NCI-H2107 (cell line): ENCODE measurements at places on chromosomes 3 and 15.

DNA sequence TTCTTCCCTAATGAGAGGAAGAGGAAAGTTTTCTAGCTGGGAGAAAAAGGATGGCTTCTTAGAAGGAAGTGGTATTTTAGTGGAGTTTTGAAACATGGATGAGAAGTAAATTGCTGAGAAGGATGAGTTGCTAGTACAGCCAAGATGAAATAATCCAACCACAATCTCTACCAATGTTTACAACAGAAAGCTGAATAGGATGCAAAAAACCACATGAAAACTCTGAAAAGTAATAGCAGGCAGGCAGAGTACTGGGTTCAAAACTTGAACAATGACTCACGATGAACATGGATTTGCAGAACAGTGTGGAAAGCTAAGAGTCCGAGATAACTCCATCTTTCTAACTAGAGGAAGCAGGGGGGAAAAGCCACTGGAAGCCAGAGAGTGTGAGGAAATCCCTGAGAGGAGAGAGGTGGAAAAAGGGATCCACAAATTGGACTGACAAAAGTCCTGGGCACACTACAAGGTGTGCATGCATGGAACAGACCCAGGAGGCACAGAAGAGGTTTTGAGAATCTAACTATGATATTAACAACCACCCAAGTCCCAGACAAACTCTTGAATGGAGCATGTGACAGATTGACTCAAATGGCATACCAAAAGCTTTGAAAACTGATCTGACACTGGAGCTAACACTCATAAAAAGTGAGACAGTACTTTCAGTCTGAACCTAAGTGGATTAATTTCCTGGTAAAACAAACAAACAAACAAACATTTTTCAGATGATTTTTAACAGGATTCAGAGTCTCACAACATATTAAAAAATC, 76.7 kb downstream of the ST6GAL1 start:
- DNase-seq: no peak

DNA sequence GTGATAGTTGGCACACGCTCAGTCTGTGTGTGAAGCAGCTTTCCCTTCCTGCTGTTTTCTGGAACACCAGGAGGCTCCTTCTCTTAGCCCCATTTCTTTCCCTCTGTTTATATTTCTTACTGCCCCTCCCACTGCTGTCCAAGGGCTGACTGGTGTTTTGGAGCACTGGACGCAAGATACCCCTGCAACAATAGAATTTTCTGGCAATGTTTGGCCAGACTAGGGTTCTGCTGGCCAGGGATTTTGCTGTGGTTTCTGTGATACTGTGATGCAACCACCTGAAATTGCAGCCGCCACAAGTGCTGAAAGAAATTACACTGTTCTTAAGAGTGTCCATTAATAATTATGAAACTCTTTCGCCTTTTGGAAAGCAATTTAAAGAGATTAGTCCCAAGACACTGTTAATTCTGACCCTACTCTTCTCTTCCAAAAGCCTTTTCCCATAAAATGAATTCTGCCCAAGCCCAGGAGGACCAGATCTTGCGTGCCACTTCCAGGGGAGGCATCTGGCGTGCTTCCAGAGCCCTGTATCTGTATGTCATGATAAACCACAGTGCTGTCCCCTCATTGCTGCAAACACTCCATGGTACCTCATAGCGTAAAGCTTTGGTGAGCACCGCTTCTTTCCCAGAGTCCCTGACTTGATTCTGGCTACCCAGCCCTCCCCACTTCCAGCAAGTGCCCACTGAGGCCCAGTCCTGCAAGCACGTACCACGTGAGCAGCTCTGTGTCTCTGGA, 159.4 kb upstream of the CHRM5 start:
- no peak for DNase-seq

- no peak for DNase-seq
Observed at GRCh38 chr15:87500240-87500639, 756.3 kb downstream of the NTRK3 start.

DNA sequence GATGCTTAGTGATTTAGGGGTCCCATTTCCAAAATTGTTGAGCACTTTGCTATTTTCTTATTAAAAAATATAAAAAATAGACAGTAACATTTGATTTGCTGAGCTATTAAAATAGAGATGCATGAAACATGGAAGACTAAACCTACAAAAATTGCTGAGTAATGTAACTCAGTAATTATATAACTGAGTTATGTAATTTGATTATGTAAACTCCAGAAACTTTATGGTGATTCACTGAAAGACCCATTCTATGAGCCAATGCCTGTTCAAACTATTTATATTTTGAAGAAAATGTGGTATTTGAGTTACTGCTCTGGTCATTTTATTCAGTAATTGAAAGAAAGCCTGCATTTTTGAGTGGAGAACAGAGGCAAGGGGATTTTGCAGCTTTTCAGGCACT, 1221.5 kb upstream of the ALCAM start:
- no peak for DNase-seq

GRCh38 chr15:63945838-63946298, 100.4 kb downstream of the DAPK2 start:
- no peak for DNase-seq

- no peak for DNase-seq
Observed at GRCh38 chr3:129230311-129231019, 18.9 kb upstream of the COPG1 start.

GRCh38 chr3:74883222-74883621, 268.8 kb upstream of the CNTN3 start:
- DNase-seq: no peak

GRCh38 chr3:8368598-8368997, 133.0 kb upstream of the LMCD1 start:
- no peak for DNase-seq

DNA sequence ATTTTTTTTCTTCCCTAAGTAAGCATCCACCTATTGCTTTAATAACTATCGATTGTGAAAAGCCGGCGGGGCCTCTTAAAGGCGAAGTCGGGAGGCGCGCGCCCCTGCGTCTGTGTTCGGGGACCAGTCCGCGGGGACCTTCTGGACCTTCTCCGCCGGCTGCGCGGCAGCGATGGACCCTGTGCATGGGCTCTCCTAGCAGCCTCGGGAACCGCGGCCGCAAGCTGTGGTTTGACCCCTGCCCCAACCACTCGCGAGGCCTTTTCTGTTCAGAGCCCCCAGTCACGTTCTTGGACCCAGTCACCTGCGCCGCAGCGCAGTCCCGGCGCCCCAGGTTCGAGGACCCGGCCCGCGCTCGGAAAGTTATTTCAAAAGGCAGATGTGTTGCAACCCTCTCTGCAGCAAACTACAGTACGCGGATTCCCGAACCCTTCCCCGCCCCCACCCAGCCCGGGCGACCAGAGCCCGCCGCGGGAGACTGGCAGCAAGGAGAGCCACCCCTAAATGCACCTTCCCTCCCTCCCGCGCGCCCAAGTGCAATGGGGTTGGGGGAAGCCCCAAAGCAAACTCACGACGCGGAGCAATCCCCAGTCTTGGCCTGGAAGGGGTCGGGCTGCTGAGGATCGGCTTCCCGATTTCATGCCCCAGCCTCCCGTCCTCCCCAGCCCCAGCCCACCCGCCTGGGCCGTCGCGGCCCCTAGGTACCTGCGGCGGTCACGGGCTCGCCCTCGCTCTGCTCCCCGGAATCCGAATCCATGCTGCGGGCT, 684 bp downstream of the TNFAIP8L3 start:
- DNase-seq: no peak

GRCh38 chr3:188361888-188362287, 207.9 kb downstream of the LPP start:
- no peak for DNase-seq

- DNase-seq: no peak
Observed at GRCh38 chr15:65287520-65287855, 805 bp upstream of the PARP16 start.

DNA sequence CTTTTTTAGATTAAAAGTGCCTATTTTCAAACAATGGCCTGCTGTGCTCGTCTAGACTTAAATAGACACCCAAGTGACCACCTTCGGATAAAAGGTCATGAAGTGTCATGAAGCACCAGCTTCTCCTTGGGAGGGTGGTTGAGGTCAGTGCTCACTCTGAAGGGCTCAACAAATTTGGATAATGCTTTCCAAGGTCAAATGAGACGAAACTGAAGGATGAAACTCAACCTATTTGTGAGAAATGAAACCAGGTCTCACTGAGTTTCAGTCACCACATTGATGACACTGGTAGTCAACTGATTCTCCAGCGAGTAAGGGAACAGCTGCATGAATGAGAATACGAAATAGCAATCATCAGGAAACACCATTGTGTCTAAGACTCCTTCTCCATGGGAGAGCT, 852.6 kb downstream of the NTRK3 start:
- no peak for DNase-seq

DNA sequence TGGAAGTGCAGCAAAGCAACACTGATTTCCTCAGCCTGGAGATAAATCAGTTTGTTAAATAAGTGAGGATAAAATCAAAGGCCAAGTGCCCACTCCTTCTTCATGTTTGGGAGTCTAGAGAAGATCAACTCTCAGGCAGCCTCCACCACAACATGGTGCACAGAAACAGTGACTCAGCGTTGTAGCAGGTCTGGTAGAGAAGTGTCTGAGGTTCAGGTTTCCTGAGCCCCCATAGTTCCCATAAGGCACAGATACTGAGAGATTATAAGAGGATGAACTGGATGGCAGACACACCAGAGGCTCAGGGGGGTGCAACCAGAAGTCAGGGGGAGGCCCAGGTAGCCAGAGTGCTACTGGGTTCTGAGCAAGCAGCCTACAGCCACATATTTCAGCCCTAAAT, 166.7 kb downstream of the FRMD5 start:
- DNase-seq: no peak

DNA sequence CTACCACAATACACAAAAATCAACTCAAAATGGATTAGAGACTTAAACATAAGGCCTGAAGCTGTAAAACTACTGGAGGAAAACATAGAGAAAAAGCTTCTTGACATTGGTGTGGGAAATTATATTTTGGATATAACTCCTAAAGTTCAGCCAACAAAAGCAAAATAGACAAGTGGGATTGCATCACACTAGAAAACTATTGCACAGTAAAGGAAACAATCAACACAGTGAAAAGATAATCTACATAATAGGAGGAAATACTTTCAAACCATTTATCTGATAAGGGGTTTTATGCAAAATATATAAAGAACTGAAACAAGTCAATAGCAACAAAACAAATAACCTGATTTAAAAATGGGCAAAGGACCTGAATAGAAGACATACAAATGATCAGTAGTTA, 37.6 kb upstream of the TP63 start:
- no peak for DNase-seq

- no peak for DNase-seq
Observed at GRCh38 chr3:70885636-70886035, 573.2 kb upstream of the MDFIC2 start.

DNA sequence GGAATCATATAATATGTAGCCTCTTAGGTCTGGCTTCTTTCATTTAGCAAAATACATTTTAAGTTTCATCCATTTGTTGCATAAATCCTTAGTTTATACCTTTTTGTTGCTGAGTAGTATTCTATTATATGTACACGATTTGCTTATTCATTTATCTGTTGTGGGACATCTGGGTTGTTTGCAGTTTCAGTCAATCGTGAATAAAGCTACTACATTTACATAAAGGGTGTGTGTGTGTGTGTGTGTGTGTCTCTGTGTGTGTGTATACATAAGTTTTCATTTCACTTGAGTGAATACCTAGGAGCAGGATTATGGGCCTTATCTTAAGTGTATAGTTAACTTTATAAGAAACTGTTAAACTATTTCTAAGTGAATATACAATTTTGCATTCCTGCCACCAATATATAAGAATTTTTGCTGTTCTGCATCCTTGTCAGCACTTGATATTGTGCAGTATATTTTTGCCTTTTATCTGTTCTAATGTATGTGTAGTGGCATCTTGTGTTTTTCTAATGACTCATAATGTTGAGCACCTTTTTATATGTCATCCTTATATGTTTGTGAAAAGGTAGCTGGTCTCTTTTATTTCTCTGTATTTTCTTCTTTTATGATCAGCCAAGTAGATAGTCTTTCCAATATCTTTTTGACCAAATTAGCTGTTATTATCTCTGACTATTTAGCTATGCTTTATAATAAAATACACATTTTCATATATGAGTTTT, 55.0 kb downstream of the GLCE start:
- no peak for DNase-seq

GRCh38 chr3:149534671-149535332, 60.3 kb downstream of the TM4SF4 start:
- DNase-seq: no peak

- DNase-seq: peak; percentile 80
Observed at GRCh38 chr3:113051302-113051711, 60.5 kb downstream of the GTPBP8 start.

DNA sequence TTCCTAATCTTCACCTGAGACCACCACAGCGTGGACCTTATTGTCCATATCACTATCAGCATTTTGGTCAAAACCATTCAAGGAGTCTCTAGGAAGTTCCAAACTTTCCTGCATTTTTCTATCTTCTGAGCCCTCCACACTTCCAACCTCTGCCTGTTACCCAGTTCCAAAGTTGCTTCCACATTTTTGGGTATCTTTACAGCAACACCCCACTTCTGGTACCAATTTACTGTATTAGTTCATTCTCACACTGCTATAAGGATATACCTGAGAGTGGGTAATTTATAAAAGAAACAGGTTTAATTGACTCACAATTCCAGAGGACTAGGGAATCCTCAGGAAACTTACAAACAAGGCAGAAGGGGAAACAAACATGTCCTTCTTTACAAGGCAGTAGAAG, 103.3 kb upstream of the CBLB start:
- no peak for DNase-seq

GRCh38 chr3:194632809-194633348, 340 bp downstream of the TMEM44 start:
- peak; percentile 29 for DNase-seq

DNA sequence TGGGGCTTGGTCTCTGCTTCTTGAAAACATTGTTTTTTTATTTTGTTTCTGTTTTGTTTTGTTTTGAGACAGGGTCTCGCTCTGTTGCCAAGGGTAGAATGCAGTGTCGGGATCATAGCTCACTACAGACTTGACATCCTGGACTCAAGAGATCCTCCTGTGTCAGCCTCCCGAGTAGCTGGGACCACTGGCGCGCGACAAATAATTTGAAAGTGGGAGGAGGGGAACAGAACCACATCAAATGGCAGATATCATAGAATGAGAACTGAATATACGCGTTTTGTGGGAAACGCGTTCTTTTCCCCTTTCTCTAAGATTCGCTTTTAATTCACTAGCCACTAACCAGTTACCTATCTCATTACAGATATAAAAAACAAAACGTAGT, 641 bp upstream of the VPS13C start:
- DNase-seq: no peak

DNA sequence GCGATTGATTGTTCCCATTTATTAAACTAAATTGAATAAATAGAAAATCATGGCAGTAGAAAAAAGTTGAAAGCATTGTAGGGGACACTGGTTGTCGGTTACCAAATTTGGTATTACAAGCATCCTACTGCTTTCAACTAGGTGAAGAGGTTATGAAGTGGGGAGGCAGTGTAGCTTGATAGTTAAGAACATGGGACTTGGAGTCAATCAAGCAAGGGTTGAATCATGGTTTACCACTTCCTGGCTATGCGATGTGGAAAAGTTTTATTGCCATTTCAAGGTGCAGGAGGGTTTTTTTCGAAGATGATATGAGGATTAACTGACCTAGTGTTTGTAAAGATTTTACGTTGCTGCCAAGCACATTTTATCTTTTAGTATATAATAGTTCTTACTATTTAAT, 318.2 kb upstream of the KCNH8 start:
- no peak for DNase-seq
